Activated CD8-positive, alpha-beta memory T cell treated with anti-CD3 and anti-CD28 coated beads for 48 hours (primary cell): ENCODE measurements at places on chromosomes 13 and 19.

GRCh38 chr13:27104606-27105005 is 67.0 kb downstream of the USP12 start:
- no peak for DNase-seq

DNA sequence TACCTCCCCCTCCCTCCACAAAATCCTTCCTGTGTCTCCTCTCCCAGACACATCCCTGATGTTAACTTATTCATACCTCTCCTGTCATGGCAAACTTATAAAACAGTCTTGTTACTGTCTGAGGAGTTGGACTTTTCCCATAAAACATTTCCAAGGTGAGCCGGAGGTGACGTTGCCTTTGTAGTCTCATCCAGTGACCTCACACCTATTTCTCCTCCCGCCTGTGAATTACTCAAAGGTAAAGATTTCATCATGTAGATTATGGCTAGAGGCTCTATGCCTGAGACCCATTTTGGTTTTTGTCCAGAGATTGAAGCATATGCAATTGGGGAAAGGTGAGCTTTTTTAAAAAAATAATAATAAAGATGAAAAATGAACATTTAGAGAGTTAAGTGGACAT is 529.0 kb downstream of the MYO16 start:
- DNase-seq: no peak

DNA sequence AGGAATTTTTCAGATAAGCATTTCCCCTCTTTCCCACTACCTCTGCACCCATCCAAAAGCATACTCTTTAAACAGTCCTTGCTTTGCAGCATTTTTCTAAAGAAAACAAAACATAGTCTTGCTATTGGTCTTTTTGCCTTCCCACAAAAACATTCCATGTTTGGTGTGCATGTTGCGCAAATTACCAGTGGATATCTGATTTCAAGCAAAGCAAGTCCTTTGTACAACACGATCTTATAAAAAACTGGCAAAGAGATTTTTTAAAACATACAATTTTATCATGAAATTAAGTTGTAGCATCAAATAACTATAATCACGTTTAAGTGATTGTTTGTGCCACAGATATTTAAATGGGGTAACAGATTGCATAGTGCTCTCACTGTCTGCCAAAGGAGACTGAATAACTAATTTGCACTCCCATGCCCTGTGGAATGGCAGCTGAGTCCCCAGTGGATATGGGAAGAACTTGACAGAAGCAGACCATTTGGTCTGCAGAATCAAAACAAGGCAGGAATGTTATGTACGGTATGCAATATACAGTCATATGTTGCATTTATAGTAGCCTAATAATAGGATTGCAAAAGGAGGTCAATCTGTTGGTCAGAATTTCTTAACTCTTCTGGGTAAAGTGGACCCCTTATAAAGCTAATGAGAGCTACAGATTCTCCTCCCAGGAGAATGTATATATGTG is 285.7 kb downstream of the TBC1D4 start:
- no peak for DNase-seq

DNA sequence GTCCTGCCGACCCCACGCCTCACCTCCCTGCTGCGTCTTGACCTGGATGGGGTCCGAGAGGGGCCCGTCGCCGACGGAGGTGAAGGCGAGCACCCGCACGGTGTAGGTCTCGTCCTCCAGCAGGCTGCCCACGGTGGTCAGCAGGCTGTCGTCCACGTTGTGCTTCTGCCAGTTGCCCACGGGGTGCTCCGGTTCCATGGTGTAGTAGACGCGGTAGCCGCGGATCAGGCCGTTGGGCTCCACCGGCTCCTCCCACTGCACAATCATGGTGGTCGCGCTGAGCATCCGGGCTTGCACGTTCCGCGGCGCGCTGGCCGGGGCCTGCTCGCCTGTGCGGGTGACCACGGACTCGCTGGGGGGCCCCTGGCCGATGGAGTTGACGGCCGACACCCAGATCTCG is 96.7 kb downstream of the PTPRS start:
- DNase-seq: no peak

- DNase-seq: no peak
These were observed 2.0 kb downstream of the CNN1 start for GRCh38 chr19:11540645-11541044.

DNA sequence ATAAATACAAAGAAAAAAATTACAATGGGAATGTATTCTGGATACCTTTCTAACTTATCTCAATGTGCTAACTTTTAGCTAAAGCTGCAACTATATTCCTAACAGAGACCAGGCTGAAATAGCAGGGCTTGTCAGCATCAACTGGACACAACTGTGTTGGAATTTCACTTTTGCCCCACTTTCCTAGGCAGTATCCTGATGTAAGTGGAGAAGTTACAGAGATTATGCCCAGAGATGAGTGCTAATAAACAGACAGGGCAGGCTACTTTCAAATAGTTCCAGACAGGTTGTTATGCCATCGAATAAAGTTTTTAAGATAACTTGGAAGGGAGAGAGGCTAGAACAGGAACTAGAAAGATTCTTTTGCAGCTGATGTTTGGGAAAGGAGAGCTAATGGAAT is 201.9 kb downstream of the KCTD12 start:
- no peak for DNase-seq

DNA sequence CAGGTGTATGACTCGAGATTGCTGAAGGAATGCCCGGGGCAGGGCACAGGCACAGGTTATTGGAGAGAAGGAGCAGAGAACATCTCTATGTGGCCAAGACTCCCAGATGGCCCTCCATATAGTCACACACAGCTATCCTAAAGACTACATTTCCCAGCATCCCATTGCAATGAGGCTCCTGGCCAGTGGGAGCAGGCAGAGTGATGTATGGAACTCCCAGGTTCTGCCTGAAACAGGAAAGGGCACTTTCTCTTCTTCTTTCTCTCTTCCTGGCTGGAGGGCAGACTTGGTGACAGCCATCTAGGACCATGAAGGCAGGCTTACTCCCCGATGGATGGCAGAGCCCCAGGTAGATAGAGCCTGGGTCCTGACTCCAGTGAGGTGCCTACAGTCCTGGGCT is 13.5 kb downstream of the PPP1R13L start:
- no peak for DNase-seq

DNA sequence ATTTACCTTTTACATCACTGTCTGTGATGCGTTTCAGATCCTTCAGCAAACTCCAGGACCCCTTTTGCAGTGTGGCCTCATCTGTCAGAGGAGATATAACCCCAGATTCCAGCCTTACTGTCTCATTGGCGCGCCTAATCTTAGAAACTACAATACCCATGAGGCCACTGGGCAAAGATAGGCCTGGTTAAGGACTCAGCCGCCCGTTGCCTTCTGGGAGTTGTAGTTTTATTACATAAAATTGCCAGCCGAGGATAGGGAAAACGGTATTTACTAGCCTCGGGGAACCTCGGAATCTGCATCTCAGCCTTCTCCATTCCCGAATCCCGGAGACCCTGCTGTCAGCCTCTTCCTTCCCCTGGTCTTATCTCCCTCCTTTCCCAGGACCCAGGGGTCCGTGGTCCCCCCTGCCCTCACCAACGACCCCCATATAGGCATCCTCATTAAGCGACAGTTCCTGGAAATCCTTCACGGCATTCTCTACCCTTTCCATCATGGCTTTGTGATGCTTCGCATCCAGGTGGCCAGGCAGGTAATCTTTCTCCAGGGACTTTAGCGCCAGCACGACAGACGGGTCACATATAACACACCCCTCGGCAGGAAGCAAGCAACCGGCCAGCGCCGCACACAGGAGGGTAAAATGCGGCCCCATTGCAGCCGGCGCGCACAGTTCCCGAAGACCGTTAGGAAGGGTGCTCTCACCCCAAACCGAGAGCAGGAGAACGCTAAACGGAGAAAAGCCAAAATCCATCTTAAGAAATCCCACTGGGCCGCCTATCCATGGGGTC is 1.3 kb downstream of the IZUMO1 start:
- no peak for DNase-seq

- DNase-seq: no peak
These were observed 52.0 kb downstream of the DCT start for GRCh38 chr13:94427313-94427953.

DNA sequence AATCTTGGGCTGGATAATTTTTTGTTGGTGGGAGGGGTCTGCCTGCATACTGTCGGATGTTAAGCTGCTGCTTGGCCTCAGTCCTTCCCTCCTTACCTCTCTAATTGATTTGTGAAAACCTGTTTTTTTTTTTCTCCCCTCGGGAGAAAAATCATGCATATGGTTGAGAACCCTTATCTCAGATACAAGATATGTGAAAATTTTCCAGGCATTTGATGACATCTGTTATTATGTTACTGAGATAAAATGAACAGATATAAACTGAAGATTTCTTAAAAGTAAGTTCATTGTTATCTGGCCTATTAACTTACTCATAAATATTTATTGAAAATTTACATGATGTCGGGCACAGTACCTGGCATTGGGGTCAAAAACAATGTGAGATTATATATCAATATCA is 1375.7 kb downstream of the PCDH9 start:
- no peak for DNase-seq
